Dermis lymphatic vessel endothelial cell (primary cell): ENCODE measurements at places on chromosomes 1 and 21. TPM values are rescaled to one million over a fixed set of nuclear protein-coding genes. Genes with fewer than 3 reads are reported as not detected.

The NASP gene
- 64.8 and 78.0 TPM in 2 replicates for total RNA-seq

The LCE3D gene
- not detected in 2 replicates for total RNA-seq

The CD5L gene
- total RNA-seq: not detected in 2 replicates

The SHISAL2A gene
- total RNA-seq: not detected in 2 replicates

The XCL1 gene
- total RNA-seq: not detected in 2 replicates

The GRIK3 gene
- not detected in 2 replicates for total RNA-seq

The OR1C1 gene
- not detected in 2 replicates for total RNA-seq
